ENCODE measurements at places on chromosomes 6 and 20.

- H3K27ac ChIP-seq: no peak overlapping the region
- H3K4me3 ChIP-seq: no peak overlapping the region
- peaks cover 16% of the 10 kb centered on the region for H3K27me3 ChIP-seq
- DNase-seq: no peak
Observed at GRCh38 chr20:39897781-39898466, 791.1 kb downstream of the MAFB start.

DNA sequence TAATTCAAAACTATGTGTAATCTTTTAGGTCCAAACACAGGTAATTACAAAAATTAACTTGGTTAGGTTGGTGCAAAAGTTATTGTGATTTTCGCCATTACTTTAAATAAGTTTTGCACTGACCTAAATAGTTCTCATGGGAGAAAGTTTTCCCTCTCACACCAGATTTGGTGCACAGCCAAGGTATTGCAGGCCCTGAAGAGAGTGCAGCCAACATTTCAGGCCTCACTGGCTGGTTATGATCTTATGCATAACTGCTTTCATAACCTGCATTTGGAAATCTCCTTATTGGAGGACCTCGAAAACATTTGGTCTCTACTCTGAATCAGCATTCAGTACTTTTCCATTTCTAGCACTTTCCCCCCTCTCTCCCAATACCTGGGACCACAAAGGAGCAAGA lies 993.1 kb upstream of the MANEA start:
- no peak overlapping the region for H3K27ac ChIP-seq
- no peak for DNase-seq
- H3K27me3 ChIP-seq: no peaks in the 10 kb centered on the region
- H3K36me3 ChIP-seq: no peaks in the 10 kb centered on the region
- H3K4me1 ChIP-seq: no peaks in the 10 kb centered on the region
- no peak overlapping the region for H3K4me3 ChIP-seq

DNA sequence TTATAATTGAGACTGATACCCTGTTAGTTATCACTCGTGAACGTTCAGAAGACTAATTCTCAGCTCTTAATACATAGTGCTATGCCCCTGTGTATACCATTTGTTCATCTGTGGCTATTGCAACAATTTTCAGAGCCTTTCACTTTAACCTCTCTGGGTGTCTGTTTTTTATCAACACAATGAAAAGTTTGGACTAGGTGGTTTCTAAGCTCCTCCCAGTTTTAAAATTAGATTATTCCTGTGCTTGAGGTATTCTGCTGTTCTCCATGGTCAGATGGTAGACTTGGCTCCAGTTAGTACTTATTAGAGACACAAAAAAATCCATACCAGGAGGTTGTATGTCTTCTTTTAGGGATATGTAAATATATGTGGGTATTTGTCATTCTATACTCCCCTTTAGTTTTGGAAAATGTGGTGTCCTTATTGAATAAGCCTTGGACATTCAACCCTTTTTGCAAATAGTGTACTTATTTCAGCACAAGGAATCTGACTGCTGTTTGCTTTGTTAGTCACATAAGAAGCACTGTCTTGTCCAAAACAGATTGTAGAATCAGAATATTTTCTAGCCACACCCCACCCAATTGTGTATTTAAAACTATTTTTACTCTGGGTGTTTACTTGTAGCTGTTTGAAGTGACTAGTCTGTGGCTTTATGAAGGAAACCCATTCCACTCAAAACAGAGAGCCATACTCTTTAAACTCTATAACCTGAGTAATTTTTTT lies 2.0 kb upstream of the COL10A1 start:
- no peak overlapping the region for H3K27ac ChIP-seq
- no peaks in the 10 kb centered on the region for H3K27me3 ChIP-seq
- H3K4me1 ChIP-seq: no peaks in the 10 kb centered on the region
- H3K36me3 ChIP-seq: peaks cover 16% of the 10 kb centered on the region
- no peak for DNase-seq
- no peak overlapping the region for H3K4me3 ChIP-seq

GRCh38 chr20:24379484-24379927 lies 89.9 kb upstream of the SYNDIG1 start:
- DNase-seq: no peak
- no peak overlapping the region for H3K4me3 ChIP-seq
- H3K27ac ChIP-seq: no peak overlapping the region
- H3K4me1 ChIP-seq: no peaks in the 10 kb centered on the region
- H3K36me3 ChIP-seq: no peaks in the 10 kb centered on the region

GRCh38 chr20:61901392-61902220 lies 164.1 kb downstream of the TAF4 start:
- DNase-seq: no peak
- H3K36me3 ChIP-seq: no peaks in the 10 kb centered on the region
- no peak overlapping the region for H3K4me3 ChIP-seq
- H3K27ac ChIP-seq: no peak overlapping the region
- H3K4me1 ChIP-seq: no peaks in the 10 kb centered on the region
- H3K27me3 ChIP-seq: no peaks in the 10 kb centered on the region

- H3K27ac ChIP-seq: no peak overlapping the region
- no peak overlapping the region for H3K4me3 ChIP-seq
- peaks cover 2% of the 10 kb centered on the region for H3K36me3 ChIP-seq
- H3K27me3 ChIP-seq: no peaks in the 10 kb centered on the region
- peaks cover 4% of the 10 kb centered on the region for H3K4me1 ChIP-seq
- DNase-seq: no peak
Observed at GRCh38 chr6:80249897-80250296, 143.4 kb downstream of the BCKDHB start.

DNA sequence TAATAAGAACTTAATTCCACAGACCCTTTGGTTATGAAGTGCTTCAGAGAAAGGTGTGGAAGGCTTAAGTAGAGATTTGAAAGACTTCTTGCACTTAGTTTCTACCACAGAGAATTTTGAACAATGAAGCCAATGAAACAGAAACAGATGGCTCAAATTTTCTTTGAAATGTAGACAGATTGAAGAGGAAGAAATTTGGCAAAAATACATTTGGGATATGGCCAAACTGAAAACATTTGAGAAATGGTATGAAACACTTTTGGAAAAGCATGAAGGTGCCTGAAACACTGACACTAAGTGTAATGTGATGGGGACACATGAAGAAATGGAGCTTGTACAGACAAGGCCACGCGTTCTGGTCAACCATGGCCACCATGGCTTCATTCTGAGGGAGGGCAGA lies 272.4 kb upstream of the EXOC2 start:
- no peak overlapping the region for H3K27ac ChIP-seq
- no peak for DNase-seq
- no peaks in the 10 kb centered on the region for H3K4me1 ChIP-seq
- no peaks in the 10 kb centered on the region for H3K36me3 ChIP-seq
- peaks cover 29% of the 10 kb centered on the region for H3K27me3 ChIP-seq

GRCh38 chr6:40907198-40907701 lies 131.8 kb downstream of the UNC5CL start:
- no peak for DNase-seq
- H3K4me1 ChIP-seq: no peaks in the 10 kb centered on the region
- H3K27ac ChIP-seq: no peak overlapping the region
- peaks cover 16% of the 10 kb centered on the region for H3K27me3 ChIP-seq

DNA sequence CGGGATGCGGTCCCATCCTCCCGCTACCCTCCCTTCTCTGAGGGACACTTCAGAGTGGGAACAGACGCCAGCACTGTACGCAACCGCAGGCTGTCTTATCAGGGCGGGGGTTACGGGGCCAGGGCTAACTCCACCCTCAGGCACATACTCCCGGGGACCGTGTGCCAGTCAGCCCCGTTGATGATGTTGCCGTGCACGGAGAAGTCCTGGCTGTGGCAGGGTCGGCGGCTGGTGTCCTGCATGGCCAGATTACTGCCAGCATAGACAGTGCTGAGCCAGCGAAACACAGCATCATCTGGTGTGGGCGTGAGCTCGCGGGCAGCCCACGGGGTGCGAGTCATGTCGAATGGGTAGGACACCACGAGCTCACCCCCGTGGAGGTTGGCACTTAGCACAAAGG lies 5.0 kb downstream of the CPXM1 start:
- no peak overlapping the region for H3K27ac ChIP-seq
- H3K4me1 ChIP-seq: peaks cover 23% of the 10 kb centered on the region
- H3K27me3 ChIP-seq: peaks cover 31% of the 10 kb centered on the region
- DNase-seq: no peak
- H3K4me3 ChIP-seq: no peak overlapping the region

- peaks cover 3% of the 10 kb centered on the region for H3K4me1 ChIP-seq
- H3K27me3 ChIP-seq: peaks cover 60% of the 10 kb centered on the region
- H3K4me3 ChIP-seq: no peak overlapping the region
Observed at GRCh38 chr6:26743941-26744699, 84.6 kb upstream of the ZNF322 start.

DNA sequence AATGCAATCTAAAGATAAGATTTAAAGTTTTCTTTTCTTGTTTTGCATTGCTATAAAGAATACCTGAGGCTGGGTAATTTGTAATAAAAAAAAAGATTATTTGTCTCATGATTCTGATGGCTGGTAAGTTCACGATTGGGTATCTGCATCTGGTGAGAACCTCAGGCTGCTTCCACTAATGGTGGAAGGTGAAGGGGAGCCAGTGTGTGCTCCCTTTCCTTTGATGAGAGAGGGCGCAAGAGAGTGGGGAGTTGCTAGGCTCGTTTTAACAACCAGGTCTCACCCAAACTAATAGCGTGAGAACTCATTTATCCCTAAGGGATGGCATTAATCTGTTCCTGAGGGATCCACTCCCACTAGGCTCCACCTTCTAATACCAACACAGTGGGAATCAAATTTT lies 353.2 kb downstream of the BTBD3 start:
- H3K27me3 ChIP-seq: peaks cover 4% of the 10 kb centered on the region
- H3K4me1 ChIP-seq: no peaks in the 10 kb centered on the region

DNA sequence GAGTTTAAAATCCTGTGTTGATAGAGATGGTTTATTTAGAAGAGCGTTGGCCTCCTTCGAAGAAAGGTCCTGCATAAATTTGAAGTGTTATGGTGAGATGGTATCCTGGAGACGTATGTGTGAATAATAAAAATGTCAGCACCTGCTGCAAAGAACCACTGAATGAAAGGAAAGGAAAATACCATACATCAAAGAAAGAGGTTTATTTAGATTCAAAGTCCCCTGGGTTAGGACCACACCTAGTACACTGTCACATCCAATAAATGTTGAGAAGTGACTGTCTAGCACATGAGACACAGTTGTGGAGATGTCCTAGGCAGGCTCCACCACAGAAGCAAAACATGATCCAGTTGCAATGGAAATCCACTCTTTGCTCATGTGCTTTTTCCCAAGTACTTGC lies 214.7 kb downstream of the PAX1 start:
- no peak overlapping the region for H3K27ac ChIP-seq
- DNase-seq: no peak
- no peaks in the 10 kb centered on the region for H3K4me1 ChIP-seq
- H3K4me3 ChIP-seq: no peak overlapping the region
- H3K36me3 ChIP-seq: peaks cover 1% of the 10 kb centered on the region

- DNase-seq: no peak
- no peak overlapping the region for H3K27ac ChIP-seq
- H3K4me3 ChIP-seq: no peak overlapping the region
- H3K4me1 ChIP-seq: peaks cover 12% of the 10 kb centered on the region
- peaks cover 10% of the 10 kb centered on the region for H3K36me3 ChIP-seq
- no peaks in the 10 kb centered on the region for H3K27me3 ChIP-seq
Observed at GRCh38 chr6:25942561-25943147, 12.2 kb upstream of the SLC17A2 start.

GRCh38 chr6:157430834-157431233 lies 49.8 kb downstream of the ZDHHC14 start:
- H3K4me1 ChIP-seq: peaks cover 35% of the 10 kb centered on the region
- H3K27me3 ChIP-seq: peaks cover 5% of the 10 kb centered on the region
- peak; percentile 11 for DNase-seq

DNA sequence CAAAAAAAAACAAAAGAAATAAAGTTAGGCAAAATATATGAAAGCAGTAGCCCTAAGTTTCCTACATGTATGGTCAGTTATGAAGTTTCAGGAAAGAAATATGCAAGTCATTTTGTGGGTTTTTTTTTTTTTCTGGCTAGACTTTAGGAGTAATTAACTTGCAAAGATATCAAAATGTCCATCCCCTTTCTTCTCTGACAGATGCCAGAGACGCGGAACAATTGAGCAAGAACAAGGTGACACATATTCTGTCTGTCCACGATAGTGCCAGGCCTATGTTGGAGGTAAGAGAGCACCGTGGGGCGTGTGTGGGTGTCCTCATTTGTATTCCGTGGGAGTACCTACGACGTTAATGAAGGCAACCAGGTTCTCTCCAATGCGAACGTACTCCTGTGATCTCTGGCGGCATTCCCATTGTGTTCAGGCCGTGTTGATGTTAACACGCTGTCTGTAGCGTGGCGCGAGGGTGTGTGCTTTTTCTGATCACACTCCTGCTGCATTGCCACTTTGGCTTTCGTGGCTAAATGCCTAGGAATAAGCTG lies 19.5 kb downstream of the DUSP22 start:
- no peak for DNase-seq
- no peaks in the 10 kb centered on the region for H3K27me3 ChIP-seq
- no peak overlapping the region for H3K4me3 ChIP-seq
- peak overlapping the region; percentile 68 for H3K27ac ChIP-seq
- peaks cover 44% of the 10 kb centered on the region for H3K36me3 ChIP-seq

DNA sequence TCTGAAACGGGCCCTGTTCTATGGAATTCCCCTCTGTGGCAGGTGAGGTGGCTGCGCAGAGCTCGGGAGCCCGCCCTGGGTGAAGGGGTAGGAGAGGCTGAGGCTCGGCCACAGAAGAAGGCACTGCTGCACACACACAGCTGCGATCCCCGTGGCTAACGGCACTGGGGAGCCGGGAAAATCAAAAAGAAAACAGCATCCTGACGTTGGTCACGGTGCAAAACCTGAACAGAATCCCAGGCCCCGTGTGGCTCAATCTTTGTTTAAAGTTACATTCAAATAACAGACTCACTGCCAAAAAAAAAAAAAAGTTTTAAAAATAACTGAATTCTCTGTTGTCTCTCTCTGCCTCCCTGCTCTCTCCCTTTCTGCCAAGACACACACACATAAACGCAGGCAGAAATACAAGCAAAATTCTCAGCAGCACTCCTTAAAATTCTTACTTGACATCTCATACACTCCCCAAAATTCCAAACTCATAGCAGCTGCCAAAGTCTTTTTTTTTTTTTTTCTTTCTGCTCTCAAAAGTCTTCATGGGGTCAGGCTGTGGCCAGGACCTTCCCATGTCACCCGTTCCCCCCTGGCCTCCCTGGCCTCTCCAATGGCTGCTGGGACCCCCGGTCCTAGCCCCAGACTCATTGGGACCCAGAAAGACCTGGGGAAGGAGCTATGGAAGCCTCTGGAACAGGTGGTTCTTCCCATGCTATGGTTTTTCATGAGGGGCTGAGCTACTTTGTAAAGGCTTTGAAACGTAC lies 248.8 kb downstream of the TTLL2 start:
- no peaks in the 10 kb centered on the region for H3K4me1 ChIP-seq
- H3K4me3 ChIP-seq: no peak overlapping the region
- no peak overlapping the region for H3K27ac ChIP-seq
- peaks cover 13% of the 10 kb centered on the region for H3K27me3 ChIP-seq

DNA sequence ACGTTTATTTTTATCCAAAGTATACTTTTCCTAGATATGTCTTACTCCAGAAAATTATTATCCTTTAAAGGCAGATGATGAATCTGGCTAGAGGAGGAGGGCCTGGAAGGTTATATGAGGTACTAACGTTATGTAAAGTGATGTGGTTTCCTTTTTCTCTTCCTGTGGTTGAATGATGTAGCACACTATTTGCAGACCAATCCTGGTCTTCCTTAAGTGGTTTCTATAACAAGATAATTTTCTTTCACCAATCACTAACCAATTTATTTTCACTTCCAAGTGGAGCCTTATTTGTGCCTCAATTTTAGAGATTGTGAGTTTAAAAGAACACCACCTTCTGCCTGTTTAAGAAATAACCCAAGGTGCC lies 154.6 kb upstream of the SOX4 start:
- H3K4me3 ChIP-seq: no peak overlapping the region
- H3K4me1 ChIP-seq: peaks cover 6% of the 10 kb centered on the region
- peak overlapping the region; percentile 3 for H3K27ac ChIP-seq
- no peaks in the 10 kb centered on the region for H3K36me3 ChIP-seq
- no peaks in the 10 kb centered on the region for H3K27me3 ChIP-seq

GRCh38 chr6:121222656-121223055 lies 111.6 kb downstream of the TBC1D32 start:
- no peaks in the 10 kb centered on the region for H3K27me3 ChIP-seq
- no peak for DNase-seq
- no peak overlapping the region for H3K27ac ChIP-seq
